Cardiac muscle cell (in vitro differentiated cells and primary cell): ENCODE measurements at places on chromosomes 1 and 21.
A peak's percentile ranks its signal among the peaks of the same experiment; 100 is the strongest.

- no peaks in the 10 kb centered on the region for H3K27me3 ChIP-seq
- peaks cover 6% of the 10 kb centered on the region for H3K4me1 ChIP-seq
- DNase-seq: no peak
- H3K27ac ChIP-seq: no peak overlapping the region
Observed at GRCh38 chr1:244303610-244303969, 148.1 kb downstream of the ADSS2 start.

- H3K36me3 ChIP-seq: no peaks in the 10 kb centered on the region
- no peak for DNase-seq
- H3K27me3 ChIP-seq: no peaks in the 10 kb centered on the region
- no peak overlapping the region for H3K4me3 ChIP-seq
- no peak overlapping the region for H3K27ac ChIP-seq
Observed at GRCh38 chr1:7584643-7585042, 186.5 kb upstream of the VAMP3 start.

GRCh38 chr1:31273619-31274018, 23.0 kb downstream of the SNRNP40 start:
- H3K27ac ChIP-seq: no peak overlapping the region
- H3K27me3 ChIP-seq: no peaks in the 10 kb centered on the region
- peaks cover 5% of the 10 kb centered on the region for H3K4me1 ChIP-seq

- DNase-seq: no peak
- H3K27me3 ChIP-seq: no peaks in the 10 kb centered on the region
- H3K4me1 ChIP-seq: no peaks in the 10 kb centered on the region
- H3K36me3 ChIP-seq: no peaks in the 10 kb centered on the region
Observed at GRCh38 chr1:29830383-29830782, 594.1 kb downstream of the PTPRU start.

GRCh38 chr1:118863688-118864087, 124.5 kb downstream of the TBX15 start:
- H3K27me3 ChIP-seq: no peaks in the 10 kb centered on the region
- no peak overlapping the region for H3K4me3 ChIP-seq
- H3K27ac ChIP-seq: no peak overlapping the region
- no peaks in the 10 kb centered on the region for H3K36me3 ChIP-seq
- no peaks in the 10 kb centered on the region for H3K4me1 ChIP-seq

DNA sequence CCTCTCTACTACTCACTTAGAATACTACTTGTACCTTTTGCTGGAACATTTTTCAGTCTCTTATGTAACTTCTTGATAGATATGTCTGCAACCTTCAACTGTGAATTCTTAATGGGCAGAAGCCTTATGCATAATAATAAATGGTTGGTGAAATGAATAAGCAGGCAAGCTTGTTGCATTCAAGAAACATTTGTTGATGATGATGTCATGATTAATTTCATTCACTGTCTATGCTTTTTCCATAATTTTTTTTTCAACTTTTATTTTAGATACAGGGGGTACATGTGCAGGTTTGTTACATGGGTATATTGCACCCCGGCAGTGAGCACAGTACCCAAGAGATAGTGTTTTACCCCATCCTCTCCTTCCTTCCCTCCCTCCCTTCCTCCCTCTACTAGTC, 48.0 kb downstream of the SIPA1L2 start:
- H3K4me1 ChIP-seq: peaks cover 16% of the 10 kb centered on the region
- DNase-seq: no peak
- H3K27me3 ChIP-seq: no peaks in the 10 kb centered on the region
- no peak overlapping the region for H3K27ac ChIP-seq

DNA sequence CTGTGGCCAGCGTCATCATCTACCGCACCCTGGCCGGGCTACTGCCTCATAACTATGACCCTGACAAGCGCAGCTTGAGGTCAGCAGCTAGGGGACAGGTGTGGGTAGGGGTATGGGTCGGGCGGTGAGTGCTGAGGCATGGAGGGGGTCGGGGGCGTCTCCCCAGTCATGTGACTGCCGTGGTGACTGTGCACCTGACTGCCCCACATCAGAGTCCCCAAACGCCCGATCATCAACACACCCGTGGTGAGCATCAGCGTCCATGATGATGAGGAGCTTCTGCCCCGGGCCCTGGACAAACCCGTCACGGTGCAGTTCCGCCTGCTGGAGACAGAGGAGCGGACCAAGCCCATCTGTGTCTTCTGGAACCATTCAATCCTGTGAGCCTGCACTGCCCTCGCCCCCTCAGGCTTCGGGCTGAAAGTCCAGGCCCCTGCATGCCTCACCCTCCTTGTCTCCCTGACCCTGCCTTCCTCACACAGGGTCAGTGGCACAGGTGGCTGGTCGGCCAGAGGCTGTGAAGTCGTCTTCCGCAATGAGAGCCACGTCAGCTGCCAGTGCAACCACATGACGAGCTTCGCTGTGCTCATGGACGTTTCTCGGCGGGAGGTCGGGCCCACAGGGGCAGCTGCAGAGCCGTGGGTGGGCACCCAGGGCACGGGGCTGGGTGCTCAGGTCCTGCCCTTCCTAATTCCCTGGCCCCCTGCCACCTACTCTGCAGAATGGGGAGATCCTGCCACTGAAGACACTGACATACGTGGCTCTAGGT, 13.5 kb downstream of the PSRC1 start:
- DNase-seq: no peak
- H3K27me3 ChIP-seq: no peaks in the 10 kb centered on the region
- no peaks in the 10 kb centered on the region for H3K4me1 ChIP-seq

DNA sequence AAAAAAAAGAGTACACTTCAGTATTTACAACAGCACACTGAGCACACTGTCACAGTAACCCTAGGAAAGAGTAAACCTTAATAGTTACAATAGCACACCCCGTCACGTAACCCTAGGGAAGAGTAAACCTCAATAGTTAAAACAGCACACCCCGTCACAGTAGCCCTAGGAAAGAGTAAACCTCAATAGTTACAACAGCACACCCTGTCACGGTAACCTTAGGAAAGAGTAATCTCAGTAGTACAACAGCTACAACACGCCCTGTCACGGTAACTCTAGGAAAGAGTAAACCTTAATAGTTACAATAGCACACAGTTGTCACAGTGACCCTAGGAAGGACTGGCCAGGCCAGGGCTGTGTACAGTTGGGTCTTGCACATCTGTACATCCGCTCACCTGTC, 3.0 kb downstream of the CDK11A start:
- no peaks in the 10 kb centered on the region for H3K27me3 ChIP-seq
- H3K4me3 ChIP-seq: no peak overlapping the region
- no peaks in the 10 kb centered on the region for H3K4me1 ChIP-seq
- H3K27ac ChIP-seq: no peak overlapping the region

DNA sequence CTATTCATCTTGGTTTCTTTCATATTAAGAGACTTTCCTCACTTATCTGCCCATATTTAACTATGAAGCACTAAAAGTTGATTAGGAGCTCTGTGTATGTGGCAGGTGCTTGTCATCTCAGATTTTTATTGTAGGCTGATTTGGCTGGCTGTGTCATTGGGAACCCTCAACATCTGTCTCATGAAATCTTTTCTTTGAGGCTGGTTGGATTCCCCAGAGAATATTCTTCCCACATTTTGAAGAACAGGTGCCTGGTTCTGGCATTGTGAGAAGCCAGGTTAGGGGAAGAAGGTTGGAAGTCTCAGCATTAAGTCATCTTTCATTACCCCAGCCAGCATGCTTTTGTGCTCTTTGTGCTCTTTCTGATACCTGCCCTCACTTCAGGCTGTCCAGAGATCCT, 37.1 kb downstream of the EEIG2 start:
- peaks cover 53% of the 10 kb centered on the region for H3K4me1 ChIP-seq
- no peaks in the 10 kb centered on the region for H3K27me3 ChIP-seq
- no peak for DNase-seq
- H3K36me3 ChIP-seq: no peaks in the 10 kb centered on the region

GRCh38 chr21:15433091-15433490, 296.7 kb upstream of the USP25 start:
- no peak overlapping the region for H3K27ac ChIP-seq
- H3K4me3 ChIP-seq: no peak overlapping the region
- DNase-seq: no peak

GRCh38 chr1:17295292-17295691, 12.7 kb upstream of the PADI4 start:
- no peak for DNase-seq
- H3K4me3 ChIP-seq: no peak overlapping the region
- no peak overlapping the region for H3K27ac ChIP-seq
- no peaks in the 10 kb centered on the region for H3K4me1 ChIP-seq

- no peak overlapping the region for H3K4me3 ChIP-seq
- DNase-seq: peak; percentile 61
- no peaks in the 10 kb centered on the region for H3K27me3 ChIP-seq
- H3K4me1 ChIP-seq: no peaks in the 10 kb centered on the region
- peaks cover 57% of the 10 kb centered on the region for H3K36me3 ChIP-seq
- H3K27ac ChIP-seq: no peak overlapping the region
Observed at GRCh38 chr1:237799762-237800474, 90.8 kb downstream of the ZP4 start.

GRCh38 chr21:46518983-46519583, 60.4 kb downstream of the DIP2A start:
- H3K36me3 ChIP-seq: no peaks in the 10 kb centered on the region
- H3K4me1 ChIP-seq: peaks cover 10% of the 10 kb centered on the region
- no peaks in the 10 kb centered on the region for H3K27me3 ChIP-seq
- peak; percentile 46 for DNase-seq
- peak overlapping the region; percentile 34 for H3K27ac ChIP-seq
- H3K4me3 ChIP-seq: no peak overlapping the region

DNA sequence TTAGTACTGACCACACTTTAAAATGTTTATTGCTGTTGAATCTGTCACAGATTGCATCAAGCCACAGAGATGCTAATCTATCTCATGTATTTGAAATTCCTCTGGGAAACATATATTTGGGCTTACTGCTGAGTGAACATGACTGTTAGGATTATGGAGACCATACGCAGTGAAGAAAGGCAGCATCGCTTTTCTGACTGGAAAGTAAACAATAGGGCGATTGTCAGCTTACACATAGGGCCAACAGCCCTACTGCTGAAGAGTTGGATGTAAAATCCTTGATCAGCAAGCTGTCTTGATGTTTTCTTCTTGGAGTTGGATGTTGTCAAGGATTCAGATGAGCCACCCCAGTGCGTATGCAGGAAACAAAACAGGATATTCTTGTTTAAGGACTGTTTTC, 368.7 kb upstream of the ADGRL2 start:
- DNase-seq: no peak
- peaks cover 4% of the 10 kb centered on the region for H3K4me1 ChIP-seq
- H3K4me3 ChIP-seq: no peak overlapping the region
- no peak overlapping the region for H3K27ac ChIP-seq
- H3K27me3 ChIP-seq: no peaks in the 10 kb centered on the region

GRCh38 chr21:15298306-15298705, 233.5 kb upstream of the NRIP1 start:
- no peak overlapping the region for H3K27ac ChIP-seq
- no peaks in the 10 kb centered on the region for H3K36me3 ChIP-seq
- H3K4me3 ChIP-seq: no peak overlapping the region
- no peaks in the 10 kb centered on the region for H3K4me1 ChIP-seq
- H3K27me3 ChIP-seq: no peaks in the 10 kb centered on the region

- no peak overlapping the region for H3K4me3 ChIP-seq
- no peaks in the 10 kb centered on the region for H3K36me3 ChIP-seq
- peaks cover 52% of the 10 kb centered on the region for H3K27me3 ChIP-seq
- no peaks in the 10 kb centered on the region for H3K4me1 ChIP-seq
- peak; percentile 28 for DNase-seq
Observed at GRCh38 chr21:33078907-33079582, 9.1 kb downstream of the OLIG1 start.

GRCh38 chr1:37890378-37891014, 31.1 kb upstream of the MTF1 start:
- H3K27ac ChIP-seq: peak overlapping the region; percentile 27
- H3K27me3 ChIP-seq: no peaks in the 10 kb centered on the region
- peak; percentile 41 for DNase-seq
- no peak overlapping the region for H3K4me3 ChIP-seq
- peaks cover 11% of the 10 kb centered on the region for H3K4me1 ChIP-seq
- peaks cover 28% of the 10 kb centered on the region for H3K36me3 ChIP-seq

DNA sequence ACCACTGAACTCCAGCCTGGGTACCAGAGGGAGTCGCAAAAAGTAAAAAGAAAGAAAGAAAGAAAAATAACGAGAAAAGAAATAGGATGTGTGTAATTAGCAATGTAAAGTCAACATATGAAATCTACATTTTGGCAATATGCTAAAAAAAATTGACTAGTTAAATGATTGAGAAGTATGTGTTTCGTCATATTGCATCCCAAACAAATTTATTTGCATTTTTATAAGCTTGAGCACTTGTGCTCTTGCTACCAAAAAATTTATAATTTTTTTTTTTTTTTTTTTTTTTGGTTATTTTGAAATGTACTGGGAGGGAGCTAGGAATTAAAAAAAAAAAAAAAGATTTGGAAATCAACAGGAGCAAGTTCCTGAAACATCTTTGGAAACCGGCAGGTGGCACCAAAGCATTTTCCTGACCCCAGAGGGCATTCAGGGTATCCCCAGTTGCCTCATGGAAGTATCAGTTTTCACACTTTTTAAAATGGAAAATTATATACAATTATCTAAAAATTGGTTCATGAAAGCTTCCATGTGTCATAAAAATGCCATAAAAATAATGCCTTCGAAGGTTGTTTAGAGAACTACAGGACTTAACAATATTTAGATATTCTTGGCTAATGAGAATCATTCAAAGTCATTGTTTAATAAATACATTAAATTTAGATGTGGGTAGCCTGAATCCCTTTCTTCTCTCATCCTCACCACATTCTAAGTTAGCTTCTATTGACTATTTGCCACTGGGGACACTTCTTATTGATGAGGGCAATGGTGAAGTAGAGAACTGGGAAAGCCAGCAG, 4.8 kb upstream of the HEATR1 start:
- H3K4me1 ChIP-seq: peaks cover 15% of the 10 kb centered on the region
- peak; percentile 86 for DNase-seq
- H3K27me3 ChIP-seq: no peaks in the 10 kb centered on the region
- H3K4me3 ChIP-seq: no peak overlapping the region
- H3K27ac ChIP-seq: no peak overlapping the region
- H3K36me3 ChIP-seq: no peaks in the 10 kb centered on the region

DNA sequence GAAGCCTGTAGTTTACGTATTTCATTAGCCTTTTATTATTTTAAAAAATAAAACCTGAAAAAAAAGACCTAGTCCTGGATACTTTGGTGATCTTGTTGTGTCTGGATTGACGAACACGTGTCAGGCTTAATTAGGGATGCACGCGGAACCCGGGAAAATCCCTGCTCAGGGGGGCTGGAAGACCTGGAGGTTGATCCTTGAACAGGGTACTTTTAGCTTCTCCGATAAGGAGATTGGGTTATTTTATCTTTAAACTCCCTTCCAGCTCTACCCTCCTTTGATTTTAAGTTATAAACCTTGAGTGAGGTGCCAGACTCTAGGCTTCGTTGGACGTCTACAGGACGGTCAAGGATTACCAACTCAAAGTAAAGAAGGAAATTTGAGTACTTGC, 552 bp upstream of the ZNF691 start:
- peak overlapping the region; percentile 60 for H3K4me3 ChIP-seq
- H3K4me1 ChIP-seq: peaks cover 5% of the 10 kb centered on the region
- peaks cover 7% of the 10 kb centered on the region for H3K36me3 ChIP-seq
- no peaks in the 10 kb centered on the region for H3K27me3 ChIP-seq
- no peak for DNase-seq

DNA sequence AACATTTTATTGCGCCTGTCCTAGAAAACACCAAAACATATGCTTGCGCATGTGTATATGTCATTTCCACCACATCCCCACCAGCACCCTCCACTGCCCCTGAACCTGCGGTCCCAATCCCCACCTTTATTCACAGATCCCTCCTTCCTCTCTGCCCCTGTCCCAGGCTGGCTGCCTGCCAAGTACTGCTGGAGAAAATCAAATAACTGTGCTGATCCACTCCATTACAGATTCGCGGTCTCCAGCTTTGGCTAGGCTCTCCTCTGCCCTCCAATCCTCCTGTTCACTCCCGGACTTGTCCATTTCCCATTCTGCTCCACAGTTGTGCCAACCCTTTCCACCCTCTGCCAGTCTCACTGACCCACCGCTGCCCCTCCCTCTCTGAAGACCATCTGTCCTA, 59.3 kb upstream of the GJB5 start:
- no peaks in the 10 kb centered on the region for H3K27me3 ChIP-seq
- no peak overlapping the region for H3K4me3 ChIP-seq
- no peak overlapping the region for H3K27ac ChIP-seq
- no peaks in the 10 kb centered on the region for H3K4me1 ChIP-seq
- H3K36me3 ChIP-seq: no peaks in the 10 kb centered on the region
